NCI-H345 (cell line): ENCODE measurements at places on chromosomes 2 and 18.

GRCh38 chr2:84749442-84749841 is 131.4 kb downstream of the TRABD2A start:
- no peak for DNase-seq

DNA sequence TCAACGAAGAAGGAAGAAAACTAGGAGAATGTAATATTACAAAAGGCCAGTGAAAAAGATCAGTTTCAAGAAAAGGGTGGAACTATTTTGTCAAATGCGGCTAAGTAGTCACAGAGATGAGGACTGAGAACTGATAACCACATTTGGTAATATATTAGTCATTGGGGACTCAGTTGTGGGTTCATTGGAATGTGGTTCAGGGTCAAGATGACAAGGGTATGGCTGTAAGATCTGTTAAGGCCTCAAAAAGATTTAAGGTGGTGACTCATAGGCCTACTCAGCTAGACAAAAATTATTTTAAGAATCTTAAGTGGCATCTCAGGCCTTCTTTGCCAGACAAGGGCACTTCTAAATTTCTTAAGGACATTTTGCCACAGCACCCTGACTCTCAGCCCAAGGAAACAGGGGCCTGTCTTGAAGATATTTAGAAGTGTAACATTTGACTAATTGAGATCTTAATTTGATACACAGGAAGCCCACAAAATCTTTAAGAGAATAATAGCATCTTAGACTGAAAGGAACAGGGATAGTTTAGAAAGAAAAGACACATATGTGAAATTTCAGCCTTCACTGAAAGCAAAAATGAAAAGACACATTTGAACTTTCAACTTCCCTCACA is 81.3 kb downstream of the STRADB start:
- no peak for DNase-seq

- DNase-seq, result no peak
These were observed 352.6 kb downstream of the SS18 start for GRCh38 chr18:25737710-25738311.

DNA sequence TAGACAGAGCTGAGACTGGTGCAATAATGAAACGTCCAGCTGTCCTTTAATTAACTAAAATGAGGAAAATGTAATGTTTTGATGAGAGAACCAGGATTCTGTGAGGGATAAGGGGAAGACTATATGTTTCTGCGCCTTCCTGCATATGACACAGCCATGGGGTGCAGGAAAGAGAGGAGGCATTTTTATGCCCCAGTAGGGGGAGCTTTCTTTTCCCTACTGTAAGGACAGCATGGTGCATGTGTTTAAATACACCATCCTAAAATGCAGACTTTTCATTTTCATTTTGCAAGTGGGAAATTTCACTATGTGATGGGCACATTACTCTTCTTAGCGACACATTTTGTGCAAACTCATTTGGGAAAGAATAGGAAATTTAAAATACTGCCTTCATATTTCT is 446.1 kb downstream of the ARHGAP15 start:
- no peak for DNase-seq
